NCI-H1105 treated with DMSO at 0.1 percent for 48 hours (cell line): ENCODE measurements at places on chromosomes 2 and 18.

- no peak for DNase-seq
These were observed 87.4 kb downstream of the PDCL3 start for GRCh38 chr2:100650151-100650550.

GRCh38 chr2:8977758-8978157 lies 25.7 kb downstream of the MBOAT2 start:
- no peak for DNase-seq

DNA sequence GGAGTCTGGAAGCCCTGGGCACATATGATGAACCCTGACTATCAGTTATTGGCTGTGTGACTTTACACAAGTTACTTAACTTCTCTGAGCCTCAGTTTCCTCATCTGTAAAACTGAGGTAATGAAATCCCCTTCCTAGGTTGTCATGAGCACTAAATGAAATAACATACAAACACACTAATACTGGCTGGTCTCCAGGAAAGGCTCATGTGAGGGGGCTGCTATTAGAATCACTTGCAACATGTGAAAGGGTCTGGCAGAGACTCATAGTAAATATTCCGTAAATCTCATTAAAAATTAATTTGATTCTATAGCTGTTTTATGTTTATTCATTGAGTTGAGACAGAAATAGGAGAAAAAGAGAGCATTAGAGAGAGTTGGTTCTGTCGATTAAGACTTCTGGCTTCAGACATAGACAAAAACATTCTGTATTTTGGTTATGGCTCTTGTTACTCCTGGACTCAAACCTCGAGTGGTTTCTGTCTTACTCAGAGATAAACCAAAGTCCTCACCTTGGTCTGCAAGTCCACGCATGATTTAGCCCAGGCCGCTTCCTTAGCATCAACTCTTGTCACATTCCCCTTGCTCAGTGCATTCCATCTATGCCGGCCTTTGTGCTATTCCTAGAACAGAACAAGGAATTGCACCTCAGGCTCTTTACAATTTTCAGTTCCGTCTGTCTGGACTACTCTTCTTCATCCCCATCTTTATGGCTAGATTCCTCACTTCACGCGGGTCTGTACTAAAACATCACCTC lies 139.1 kb downstream of the NXPH2 start:
- no peak for DNase-seq

DNA sequence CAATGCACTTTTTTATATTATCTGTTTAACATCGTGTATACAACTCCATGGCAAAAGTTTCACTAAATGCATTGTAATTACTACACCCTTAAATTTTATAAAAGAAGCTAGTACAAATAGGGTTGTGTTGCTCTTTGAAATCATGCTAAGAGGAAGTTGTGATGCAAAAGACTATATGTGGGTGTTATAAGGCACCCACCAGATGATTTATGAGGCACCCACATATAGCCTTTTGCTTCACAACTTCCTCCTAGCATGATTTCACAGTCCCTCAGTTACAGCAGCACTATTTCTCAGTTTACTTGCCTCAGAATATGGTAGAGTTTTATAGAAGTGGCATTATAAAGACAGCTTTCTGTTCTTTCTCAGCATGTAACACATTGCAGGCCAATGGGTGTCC lies 277.3 kb upstream of the DOK6 start:
- DNase-seq: no peak

DNA sequence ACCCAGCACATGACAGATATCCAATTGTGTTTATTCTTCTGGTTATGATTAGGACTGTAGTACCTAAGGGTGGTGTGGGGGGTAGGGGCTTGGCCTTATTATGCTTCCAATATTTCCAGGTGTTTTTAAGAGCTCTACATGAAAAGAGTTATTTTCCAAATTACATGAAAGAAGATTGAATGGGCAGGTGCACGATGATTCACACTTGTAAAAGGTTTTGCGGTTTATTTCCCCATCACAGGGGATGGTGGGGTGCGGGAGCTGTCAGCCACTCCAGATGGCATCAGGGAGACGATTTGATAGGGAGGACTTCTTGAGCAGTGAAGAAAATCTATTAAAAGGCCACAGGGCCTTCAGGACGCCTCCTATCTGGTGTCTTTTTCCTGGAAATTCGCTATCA lies 15.1 kb upstream of the CCBE1 start:
- DNase-seq: peak; percentile 90

DNA sequence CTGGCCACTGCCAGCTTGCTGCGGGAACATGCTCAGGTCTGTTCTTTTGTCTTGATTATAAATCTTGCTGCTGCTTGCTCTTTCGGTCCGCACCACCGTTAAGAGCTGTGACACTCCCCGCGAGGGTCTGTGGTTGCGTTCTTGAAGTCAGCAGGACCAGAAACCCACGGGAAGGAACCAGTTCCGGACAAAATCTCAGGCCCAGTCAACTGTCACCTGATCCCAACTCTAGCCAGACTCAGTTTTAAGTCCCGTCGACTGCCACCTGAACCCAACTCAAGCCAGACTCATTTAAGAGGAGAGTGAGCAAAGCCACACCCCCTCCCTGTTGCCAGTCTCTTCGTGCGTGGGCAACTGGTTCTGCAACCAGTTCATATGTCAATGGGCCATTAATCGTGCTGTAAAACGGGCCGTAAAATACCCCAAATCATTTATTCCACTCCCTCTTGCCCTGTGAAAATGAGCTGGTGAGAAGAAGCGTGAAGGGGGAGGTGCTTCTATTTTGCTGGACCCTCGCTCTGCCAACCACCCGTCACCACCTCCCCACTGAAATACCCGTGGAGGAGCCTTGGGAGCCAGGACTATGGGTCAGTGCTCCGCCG lies 224.3 kb downstream of the NDUFA10 start:
- no peak for DNase-seq

DNA sequence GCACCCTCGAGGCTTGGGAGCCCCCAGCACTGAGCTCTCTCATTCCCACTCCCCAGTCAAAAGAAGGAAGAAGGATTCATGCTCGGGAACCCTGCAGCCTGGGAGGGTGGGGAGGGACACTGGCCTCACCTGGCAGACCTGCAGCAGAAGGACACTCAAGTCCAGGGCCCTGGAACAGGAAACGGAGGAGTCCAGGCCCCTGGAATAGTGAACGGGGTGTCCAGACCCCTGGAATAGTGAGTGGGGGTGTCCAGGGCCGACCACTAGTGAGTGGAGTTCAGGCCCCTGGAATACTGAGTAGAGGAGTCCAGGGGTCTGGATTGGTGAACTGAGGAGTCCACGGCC lies 292.5 kb downstream of the NDUFA10 start:
- no peak for DNase-seq

DNA sequence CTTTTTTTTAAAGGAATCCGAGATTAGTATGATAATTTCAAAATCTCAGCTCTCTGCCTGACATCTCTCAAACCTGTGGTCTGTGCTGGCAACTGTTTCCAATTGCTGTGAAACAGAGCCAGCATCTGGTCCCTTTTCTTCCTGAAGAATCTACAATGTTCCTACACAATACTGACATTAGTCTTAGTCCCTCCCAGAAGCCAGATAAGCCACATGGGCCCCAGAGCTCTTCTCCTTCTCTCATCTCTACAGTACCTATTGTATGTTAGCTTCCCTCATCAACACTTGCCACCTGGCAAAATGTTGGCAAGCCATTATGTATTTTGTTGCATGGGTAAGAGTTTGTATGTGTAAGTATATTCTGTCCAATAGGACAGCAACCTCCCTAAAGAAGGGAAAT lies 62.9 kb upstream of the CDKL4 start:
- no peak for DNase-seq

GRCh38 chr18:36446059-36446458 lies 148.5 kb downstream of the FHOD3 start:
- no peak for DNase-seq

DNA sequence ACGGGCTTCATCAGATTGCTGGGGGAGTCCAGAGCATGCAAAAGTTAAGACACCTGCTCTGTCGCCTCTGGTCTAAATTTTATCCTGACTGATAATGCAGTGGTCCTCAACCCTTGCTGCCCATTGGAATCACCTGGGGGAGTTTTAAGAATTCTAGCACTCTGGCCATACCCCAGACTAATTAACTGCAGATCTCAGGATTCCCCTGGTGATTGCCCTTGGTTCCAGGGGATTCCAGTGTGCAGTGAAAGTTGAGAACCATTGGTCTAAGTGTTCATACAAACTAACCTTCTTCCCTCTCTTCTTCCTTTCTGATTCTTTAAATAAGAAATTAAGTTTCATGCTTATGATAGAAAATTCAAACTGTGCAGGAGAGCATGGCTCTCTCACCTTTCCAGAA lies 105.7 kb upstream of the MGAT5 start:
- DNase-seq: no peak

GRCh38 chr18:55090564-55091188 lies 131.4 kb upstream of the CCDC68 start:
- DNase-seq: no peak

- DNase-seq: no peak
These were observed 38.4 kb upstream of the DTNB start for GRCh38 chr2:25711675-25712354.

GRCh38 chr2:108917526-108917925 lies 71.5 kb downstream of the EDAR start:
- DNase-seq: no peak

GRCh38 chr2:172607379-172607928 lies 51.6 kb downstream of the PDK1 start:
- DNase-seq: no peak

GRCh38 chr2:215862351-215862771 lies 151.0 kb downstream of the MREG start:
- no peak for DNase-seq

DNA sequence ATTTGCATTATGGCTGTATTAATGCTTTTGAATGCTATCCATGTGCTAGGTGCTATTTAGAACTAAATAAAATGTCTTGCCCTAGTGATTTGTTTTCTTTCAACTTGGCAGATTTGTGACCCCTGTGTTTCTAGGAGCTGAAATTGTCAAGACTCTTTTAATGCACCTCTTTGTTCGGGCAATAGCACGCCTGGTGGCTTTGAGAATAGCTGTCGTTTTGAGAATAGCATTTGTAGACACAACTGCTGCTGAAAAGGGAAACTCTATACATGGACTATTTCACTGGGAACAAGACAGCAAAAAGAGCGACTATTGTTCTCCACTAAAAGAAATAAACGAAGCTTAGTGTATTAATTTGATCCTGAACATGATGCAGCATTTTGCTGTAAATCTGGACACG lies 352.1 kb upstream of the ZNF521 start:
- no peak for DNase-seq

DNA sequence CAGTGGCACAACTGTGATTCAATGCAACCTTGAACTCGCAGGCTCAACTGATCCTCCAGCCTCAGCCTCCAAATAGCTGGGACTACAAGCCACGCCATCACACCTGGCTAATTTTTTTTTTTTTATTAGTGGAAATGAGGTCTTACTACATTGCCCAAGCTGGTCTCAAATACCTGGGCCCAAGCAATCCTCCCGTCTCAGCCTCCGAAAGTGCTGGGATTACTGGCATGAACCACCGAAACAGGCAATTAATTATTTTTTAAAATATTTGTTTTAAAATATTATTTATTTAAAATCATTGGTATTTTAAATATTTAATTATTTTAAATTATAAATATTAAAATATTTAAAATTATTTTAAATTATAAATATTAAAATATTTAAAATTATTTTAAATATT lies 24.5 kb downstream of the SRBD1 start:
- DNase-seq: no peak

DNA sequence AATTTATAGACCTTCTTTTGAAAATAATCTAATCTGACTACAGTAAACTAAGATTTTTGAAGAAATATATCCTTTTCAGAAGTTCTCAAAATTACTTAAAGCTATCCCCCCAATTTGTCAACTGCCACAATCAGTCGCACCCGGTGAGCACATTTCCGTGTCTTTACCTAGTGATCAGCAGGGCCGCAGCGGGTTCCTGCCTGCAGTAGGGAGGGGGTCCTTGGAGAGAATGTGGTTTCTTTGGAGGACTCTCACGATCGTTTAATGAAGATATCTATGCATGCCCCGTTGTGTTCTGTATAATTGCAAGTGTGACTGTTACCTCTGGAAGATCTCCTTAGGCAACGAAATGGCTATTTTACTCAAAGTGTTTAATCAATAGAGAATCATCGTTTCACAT lies 251.9 kb upstream of the RAB12 start:
- DNase-seq: no peak

- no peak for DNase-seq
These were observed 99.9 kb downstream of the TRIB2 start for GRCh38 chr2:12816379-12817306.

- no peak for DNase-seq
These were observed 54.4 kb downstream of the SMAD7 start for GRCh38 chr18:48896326-48896874.

- DNase-seq: no peak
These were observed 413.3 kb upstream of the TRIB2 start for GRCh38 chr2:12303181-12304030.

- DNase-seq: peak; percentile 25
These were observed 71.7 kb downstream of the NCAPH start for GRCh38 chr2:96407041-96407918.

DNA sequence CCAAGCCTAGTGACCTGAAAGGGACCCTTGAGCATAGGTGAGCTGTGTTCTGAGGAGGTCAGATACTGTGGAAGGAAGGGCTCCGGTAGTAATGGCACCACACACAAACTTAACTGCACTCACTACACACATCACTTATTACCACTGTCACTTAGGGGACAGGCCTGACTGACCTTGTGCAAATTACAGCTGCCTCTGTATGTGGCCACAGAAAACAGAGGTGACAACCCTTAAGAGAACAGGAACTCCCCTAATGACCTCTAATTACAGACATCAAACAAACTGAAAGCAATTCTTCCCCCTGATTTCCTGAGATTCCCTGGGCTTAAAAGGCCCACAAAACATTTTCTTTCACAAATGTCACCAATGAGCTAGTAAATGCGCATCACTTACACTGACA lies 360.6 kb downstream of the RND3 start:
- no peak for DNase-seq

- DNase-seq: no peak
These were observed 30.2 kb downstream of the ATF2 start for GRCh38 chr2:175137793-175138192.

GRCh38 chr2:84057917-84058560 lies 401.0 kb downstream of the SUCLG1 start:
- no peak for DNase-seq

GRCh38 chr2:221551864-221552263 lies 20.2 kb downstream of the EPHA4 start:
- DNase-seq: no peak
